NCI-H526 treated with DMSO at 0.1 percent for 48 hours (cell line): ENCODE measurements at places on chromosomes 13 and 19.

DNA sequence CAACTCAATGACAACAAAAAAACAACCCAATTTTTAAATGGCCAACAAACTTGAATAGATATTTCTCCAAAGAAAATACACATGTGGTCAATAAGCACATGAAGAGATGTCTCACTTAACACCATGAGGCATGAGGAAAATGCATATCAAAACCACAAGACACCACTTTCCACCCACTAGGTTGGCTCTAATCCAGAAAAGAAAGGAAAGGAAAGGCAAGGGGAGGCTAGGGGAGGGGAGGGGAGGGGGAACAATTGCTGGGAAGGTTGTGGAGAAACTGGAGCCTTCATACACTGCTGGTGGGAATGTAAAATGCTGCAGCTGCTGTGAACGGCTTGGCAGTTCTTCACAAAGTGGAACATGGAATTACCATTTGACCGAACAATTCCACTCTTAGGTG lies 854.3 kb downstream of the UQCRFS1 start:
- no peak for DNase-seq

- DNase-seq: no peak
These were observed 34.1 kb upstream of the ZNF681 start for GRCh38 chr19:23792784-23793183.

DNA sequence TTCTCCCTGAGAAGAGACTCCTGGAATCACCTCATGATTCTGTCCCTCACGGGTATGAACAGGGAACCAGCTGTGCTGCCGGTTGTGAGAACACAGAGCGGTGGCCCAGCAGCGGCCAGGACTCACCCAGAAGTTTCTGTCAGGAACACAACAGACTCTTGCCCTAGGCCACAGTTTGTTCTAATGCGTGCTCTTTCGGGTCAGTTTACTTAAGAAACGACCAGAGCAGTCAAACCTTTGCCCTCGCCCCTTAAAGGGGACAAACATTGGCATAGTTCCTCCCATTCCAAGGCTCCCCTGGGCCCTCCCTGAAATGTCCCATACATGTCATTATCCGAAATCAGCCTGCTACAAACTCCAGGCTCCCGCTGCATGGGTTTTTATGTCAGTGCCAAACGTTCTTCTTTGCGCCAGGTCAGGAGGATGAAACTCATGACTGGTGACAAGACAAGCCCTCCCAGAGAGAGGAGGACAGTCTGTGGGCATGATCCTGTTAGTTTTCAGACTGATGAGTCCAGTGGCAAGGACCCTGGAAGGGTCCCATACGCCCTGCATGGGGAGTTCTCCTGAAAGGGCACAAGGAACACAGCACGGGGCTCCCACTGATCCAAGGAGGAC lies 18.3 kb downstream of the ZIC5 start:
- DNase-seq: no peak

DNA sequence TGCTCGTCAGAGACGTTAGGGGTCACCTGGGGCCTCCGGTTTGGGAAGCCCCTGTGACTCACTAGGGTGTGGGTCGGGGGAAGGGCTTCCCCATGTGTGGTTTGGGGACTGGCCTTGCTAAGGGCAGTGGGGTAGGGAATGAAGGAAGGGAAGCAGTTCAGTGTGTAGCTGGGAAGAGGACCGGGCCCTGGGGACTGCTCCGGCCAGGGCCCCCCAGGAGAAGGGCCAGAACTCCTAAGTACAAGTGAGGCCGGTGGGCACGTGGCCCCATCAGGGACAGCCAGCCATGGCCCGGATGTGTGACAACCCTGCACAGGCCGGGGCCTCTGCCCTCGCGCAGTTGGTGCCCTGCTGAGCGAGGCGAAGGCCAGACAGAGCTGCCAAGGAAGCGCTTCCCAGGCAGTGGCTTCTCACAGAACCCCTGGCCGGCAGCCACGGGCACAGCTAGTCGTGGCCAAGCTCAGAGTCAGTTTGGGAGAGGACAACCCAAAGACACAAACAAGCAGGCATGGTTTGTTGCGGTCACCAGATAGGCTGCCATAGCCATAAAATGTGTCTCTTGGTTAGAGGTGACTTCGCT lies 25.7 kb downstream of the TEX29 start:
- no peak for DNase-seq

DNA sequence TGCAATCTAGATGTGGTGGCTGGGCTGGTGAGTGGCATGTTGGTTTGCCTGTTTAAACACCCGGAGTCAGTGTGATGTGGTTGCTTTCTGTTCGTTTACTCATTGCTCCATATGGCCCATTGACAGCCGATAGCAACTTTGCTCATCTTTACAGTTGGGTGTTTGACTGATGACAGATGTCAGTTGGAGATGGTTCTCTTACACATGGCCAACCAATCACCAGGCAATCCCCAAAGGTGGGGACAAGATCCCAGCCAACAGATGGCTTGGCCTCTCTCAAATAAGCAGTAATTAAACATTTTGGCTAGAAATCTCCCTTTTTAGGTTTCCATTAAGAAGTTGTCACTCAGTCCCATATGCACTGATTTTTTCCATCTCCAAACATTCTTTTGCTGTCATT lies 497.1 kb upstream of the ARGLU1 start:
- DNase-seq: no peak

DNA sequence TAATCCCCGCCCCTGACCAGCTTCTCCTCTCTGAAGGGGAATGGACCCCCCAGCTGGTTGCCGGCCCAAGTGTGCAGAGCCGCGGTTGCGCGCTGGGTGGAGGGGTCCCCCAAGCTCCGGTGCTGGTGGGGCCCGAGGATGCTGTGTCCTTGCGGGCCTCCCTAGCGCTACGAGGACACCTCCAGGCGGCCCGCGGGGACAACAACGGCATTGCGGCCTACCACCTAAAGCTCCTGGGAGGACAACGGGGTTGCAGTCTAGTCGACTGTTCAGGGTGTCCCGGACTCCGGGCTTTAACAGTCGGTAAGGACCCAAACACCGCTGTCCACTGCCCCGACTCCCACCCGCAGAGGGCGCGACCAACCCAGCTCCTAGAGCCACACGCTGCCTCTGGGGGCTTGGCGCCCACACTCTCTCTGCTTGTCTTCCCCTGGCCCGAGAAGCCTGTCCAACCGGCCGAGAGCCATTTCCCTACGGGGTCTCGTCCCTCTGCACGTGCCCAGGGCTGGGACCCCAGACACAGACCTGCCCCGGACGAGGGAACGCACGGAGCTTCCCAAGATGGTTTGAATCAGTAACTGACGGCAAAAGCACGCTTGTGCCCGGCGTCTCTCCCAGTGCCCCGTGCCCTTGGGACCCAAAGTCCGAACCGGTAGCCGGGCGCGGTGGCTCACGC lies 927 bp upstream of the SDHAF1 start:
- DNase-seq: no peak

GRCh38 chr13:29977476-29978120 lies 127.2 kb upstream of the UBL3 start:
- no peak for DNase-seq

DNA sequence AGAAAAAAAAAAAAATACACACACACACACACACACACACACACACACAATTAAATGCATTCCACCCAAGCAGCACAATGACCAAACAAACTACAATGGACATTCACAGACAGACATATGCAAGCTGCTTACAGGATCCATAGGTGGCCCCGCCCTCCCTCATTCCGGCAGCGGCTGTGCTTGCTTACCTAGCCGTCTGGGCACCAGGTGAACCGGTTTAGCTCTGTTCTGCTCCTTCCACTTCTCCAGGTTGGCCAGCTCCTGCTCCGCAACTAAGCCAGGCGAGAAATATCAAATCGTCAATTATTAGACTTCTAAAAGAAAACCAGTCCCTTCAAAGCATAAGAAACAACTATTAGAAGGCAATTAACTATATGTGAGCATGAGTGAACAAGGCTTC lies 23.1 kb downstream of the EPSTI1 start:
- peak; percentile 64 for DNase-seq

GRCh38 chr19:2289714-2290435 lies 7.9 kb upstream of the PEAK3 start:
- no peak for DNase-seq

GRCh38 chr13:90564096-90564495 lies 783.4 kb upstream of the MIR17HG start:
- DNase-seq: no peak

DNA sequence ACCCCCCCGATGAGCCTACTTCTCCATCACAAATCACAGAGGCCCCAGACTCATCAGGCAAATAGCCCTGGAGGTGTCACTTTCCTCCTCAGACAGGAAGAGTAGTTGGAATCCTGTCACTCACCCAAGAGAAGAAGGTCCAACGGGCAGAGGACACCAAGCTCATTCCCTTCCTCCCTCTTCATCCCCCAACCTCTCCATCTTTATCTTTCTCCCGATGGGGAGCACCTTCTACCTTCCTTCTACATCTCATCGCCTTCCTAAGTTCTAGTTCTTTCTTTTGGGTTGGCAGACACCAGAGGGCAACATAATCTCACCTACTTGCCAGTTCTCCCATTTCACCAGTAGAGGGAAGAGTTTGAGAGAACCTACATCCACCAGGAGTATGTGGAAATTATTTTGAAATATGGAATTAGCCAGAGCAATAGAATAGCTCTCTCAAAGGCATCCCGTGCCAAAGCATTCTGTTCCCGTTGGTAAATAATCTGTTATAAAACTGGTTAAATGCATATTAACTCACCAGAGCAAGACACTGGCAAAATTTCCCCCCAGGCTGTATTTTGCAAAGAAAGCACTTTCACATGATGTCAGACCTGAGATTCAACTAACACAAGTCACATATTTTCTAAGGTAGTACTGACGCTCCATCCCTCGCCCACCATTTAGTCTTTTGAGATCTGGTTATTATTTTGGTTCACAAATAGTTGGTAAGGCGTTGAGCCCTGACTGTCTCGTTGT lies 55.0 kb downstream of the ZIC5 start:
- peak; percentile 63 for DNase-seq

DNA sequence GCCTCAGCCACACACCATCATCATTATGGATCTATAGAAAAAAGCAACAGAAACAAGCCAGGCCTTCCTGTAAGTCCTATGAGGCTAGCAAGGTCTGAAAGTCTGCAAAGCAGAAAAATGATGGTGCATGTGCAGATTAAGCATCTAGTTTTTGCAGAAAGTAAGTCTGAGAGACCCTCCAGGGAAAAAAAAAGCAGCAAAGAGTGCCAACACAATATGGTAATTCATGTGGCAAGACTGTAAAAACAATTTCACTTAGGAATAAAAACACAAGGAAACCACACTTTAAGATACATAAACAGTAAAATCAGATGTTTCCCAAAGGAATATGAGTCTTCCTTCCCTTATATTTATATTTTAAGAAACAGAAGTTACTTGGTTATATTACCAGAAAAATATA lies 112.3 kb upstream of the FBXL3 start:
- no peak for DNase-seq
